ENCODE measurements at places on chromosomes 5 and 9. TPM values are rescaled to one million over a fixed set of nuclear protein-coding genes. Genes with fewer than 3 reads are reported as not detected.

SLC26A2 gene
- 2.8 TPM for total RNA-seq

IFNA13 gene
- not detected for total RNA-seq

PCDHGB3 gene
- 0.11 TPM for total RNA-seq

ENC1 gene
- total RNA-seq = 40.1 TPM

GRCh38 chr5:54692631-54693030 is 175.1 kb downstream of the SNX18 start:
- DNase-seq = no peak
- no peaks in the 10 kb centered on the region for H3K4me1 ChIP-seq

- no peak overlapping the region for H3K4me3 ChIP-seq
- peaks cover 2% of the 10 kb centered on the region for H3K27me3 ChIP-seq
- peaks cover 26% of the 10 kb centered on the region for H3K4me1 ChIP-seq
- no peak for DNase-seq
- no peaks in the 10 kb centered on the region for H3K36me3 ChIP-seq
- H3K27ac ChIP-seq = no peak overlapping the region
Measured at GRCh38 chr5:139743001-139743771, 52.4 kb upstream of the PSD2 start.

- H3K4me3 ChIP-seq = no peak overlapping the region
- H3K27ac ChIP-seq = no peak overlapping the region
- no peaks in the 10 kb centered on the region for H3K4me1 ChIP-seq
- no peak for DNase-seq
Measured at GRCh38 chr5:6402939-6403338, 24.6 kb upstream of the MED10 start.

- peaks cover 92% of the 10 kb centered on the region for H3K36me3 ChIP-seq
- no peak for DNase-seq
- peaks cover 13% of the 10 kb centered on the region for H3K4me1 ChIP-seq
- no peak overlapping the region for H3K27ac ChIP-seq
- no peak overlapping the region for H3K4me3 ChIP-seq
- H3K27me3 ChIP-seq = no peaks in the 10 kb centered on the region
Measured at GRCh38 chr5:150044329-150044681, 42.0 kb downstream of the CSF1R start.

GRCh38 chr9:108530141-108530540 is 325.6 kb downstream of the ACTL7B start:
- H3K4me1 ChIP-seq = no peaks in the 10 kb centered on the region
- H3K27ac ChIP-seq = no peak overlapping the region
- H3K4me3 ChIP-seq = no peak overlapping the region
- DNase-seq = no peak

- no peak for DNase-seq
- H3K4me1 ChIP-seq = no peaks in the 10 kb centered on the region
- no peaks in the 10 kb centered on the region for H3K36me3 ChIP-seq
- no peak overlapping the region for H3K27ac ChIP-seq
- peaks cover 12% of the 10 kb centered on the region for H3K27me3 ChIP-seq
- H3K4me3 ChIP-seq = no peak overlapping the region
Measured at GRCh38 chr5:156411-157072, 34.8 kb upstream of the LRRC14B start.

Measured in CD4-positive, alpha-beta T cell (primary cell).